ENCODE measurements at places on chromosomes 3 and 15. TPM values are rescaled to one million over a fixed set of nuclear protein-coding genes. Genes with fewer than 3 reads are reported as not detected.

DNA sequence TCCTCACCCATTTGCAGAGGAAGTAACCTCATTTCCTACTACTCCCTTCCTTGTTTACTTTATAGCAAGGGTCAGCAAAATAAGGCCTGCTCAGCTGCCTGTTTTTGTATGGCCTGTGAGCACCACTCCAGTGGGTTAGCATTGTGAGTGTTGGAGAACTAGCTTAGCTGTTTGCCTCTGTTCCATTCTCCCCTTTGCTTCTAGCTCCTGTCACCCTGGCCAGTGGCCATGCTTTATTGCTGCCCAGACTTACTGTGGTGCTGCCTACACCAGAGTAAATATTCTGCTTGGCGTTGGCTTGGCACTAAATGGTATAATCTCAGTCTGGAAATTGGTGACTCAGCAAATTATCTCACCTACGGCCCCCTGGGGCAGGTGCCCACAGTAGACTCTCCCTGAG is 8.8 kb downstream of the PDCD6IP start:
- no peak for DNase-seq

Gene LHFPL4
- total RNA-seq = 47.3 TPM

GRCh38 chr3:105915524-105915923 is 46.7 kb upstream of the CBLB start:
- DNase-seq = no peak

GRCh38 chr3:71492974-71493771 is 90.4 kb downstream of the FOXP1 start:
- no peak for DNase-seq

Gene STAB1
- total RNA-seq = 13.9 TPM

- peak; percentile 56 for DNase-seq
These were observed at the start of gene PDZRN3 for GRCh38 chr3:73624821-73625665. Gene PDZRN3, minus strand, starts transcription at chr3:73624941.

Gene STRA6
- 3.7 TPM for total RNA-seq

Gene AP3B2
- 55.8 TPM for total RNA-seq

- no peak for DNase-seq
These were observed 5.0 kb upstream of the NDUFAF1 start for GRCh38 chr15:41407341-41407740.

DNA sequence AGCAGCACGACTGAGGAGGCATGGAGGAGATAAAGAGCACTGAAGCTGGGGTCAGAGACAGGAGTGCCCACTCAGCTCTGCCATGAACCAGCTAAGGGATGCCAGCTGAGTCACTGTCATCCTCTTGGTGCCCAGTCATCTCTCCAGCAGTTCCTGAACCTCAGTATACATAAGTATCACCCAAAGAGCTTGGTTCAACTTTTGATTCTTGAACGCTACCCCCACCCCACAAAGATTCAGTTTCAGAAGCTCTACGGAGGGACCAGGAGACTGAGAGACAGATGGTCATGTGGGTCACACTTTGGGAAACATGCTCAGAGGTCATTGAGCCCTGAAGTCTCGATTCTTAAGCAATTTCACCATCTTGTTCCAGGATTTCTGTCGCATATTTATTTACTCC is 108.4 kb downstream of the ALDH1A2 start:
- DNase-seq = no peak

DNA sequence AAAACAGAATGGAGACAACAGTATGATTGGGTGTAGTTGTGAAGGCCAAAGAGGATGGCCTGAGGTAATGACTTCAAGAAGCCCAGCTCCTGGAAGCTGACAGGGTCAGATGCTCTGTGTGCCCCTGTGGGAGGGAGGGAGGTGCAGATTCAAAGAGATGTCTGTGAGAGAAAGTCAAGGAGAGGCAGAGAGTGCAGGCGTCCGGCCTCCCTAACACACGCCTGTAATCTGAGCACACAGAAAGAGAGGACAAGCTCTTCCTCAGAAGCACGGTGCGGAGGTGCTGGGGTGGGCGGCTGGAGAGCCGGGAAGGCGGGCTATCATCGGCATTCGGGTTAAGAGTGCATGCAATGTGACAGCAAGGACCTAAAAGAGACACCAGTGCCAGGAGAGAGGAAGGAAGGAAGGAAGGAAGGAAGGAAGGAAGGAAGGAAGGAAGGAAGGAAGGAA is 238.2 kb upstream of the HES1 start:
- DNase-seq = no peak

DNA sequence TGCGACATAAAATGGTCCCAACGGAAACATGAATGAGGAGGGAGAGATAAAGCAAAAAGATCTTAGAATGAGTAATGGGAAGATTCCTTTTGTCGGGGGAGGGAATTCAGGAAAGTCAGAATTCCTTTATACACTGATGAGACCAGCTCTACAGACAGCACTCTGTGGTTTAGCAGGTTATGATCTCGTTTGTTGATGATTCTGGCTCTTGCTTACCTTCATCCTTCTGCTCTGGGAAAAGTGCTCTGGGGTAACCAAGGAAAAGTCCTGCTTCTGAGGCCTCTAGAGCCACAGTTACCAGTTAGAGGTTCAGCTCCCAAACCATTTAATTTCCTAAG is 150.7 kb upstream of the NR2E3 start:
- DNase-seq = no peak

GRCh38 chr15:71114887-71115566 is at the start of gene THSD4:
Gene THSD4, plus strand, starts transcription at chr15:71115471.
- DNase-seq = peak; percentile 80

- no peak for DNase-seq
These were observed 99.4 kb upstream of the MRPL3 start for GRCh38 chr3:131602011-131602779.

GRCh38 chr3:16912400-16913263 is 27.9 kb downstream of the PLCL2 start:
- DNase-seq = no peak

DNA sequence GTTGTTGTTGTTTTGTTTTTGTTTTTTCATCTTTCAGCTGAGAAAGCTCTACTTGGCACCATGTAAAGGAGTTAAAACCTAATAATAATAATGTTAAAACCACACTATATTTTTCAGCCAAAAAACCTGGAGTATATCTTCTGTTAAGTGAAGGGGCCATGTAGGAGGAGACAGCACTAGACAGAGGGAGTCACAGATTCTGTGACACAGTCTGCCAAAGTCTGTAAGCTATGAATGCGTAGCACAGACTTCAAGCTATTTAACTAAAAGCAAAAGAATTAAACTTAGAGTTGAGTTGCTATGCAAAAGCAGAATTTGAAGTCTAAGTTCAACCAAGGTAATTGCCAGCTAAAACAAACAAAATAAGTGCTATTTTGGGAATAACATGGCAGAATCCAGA is 296.0 kb upstream of the COL8A1 start:
- DNase-seq = no peak

GRCh38 chr3:34178415-34178814 is 380.0 kb downstream of the PDCD6IP start:
- DNase-seq = no peak

DNA sequence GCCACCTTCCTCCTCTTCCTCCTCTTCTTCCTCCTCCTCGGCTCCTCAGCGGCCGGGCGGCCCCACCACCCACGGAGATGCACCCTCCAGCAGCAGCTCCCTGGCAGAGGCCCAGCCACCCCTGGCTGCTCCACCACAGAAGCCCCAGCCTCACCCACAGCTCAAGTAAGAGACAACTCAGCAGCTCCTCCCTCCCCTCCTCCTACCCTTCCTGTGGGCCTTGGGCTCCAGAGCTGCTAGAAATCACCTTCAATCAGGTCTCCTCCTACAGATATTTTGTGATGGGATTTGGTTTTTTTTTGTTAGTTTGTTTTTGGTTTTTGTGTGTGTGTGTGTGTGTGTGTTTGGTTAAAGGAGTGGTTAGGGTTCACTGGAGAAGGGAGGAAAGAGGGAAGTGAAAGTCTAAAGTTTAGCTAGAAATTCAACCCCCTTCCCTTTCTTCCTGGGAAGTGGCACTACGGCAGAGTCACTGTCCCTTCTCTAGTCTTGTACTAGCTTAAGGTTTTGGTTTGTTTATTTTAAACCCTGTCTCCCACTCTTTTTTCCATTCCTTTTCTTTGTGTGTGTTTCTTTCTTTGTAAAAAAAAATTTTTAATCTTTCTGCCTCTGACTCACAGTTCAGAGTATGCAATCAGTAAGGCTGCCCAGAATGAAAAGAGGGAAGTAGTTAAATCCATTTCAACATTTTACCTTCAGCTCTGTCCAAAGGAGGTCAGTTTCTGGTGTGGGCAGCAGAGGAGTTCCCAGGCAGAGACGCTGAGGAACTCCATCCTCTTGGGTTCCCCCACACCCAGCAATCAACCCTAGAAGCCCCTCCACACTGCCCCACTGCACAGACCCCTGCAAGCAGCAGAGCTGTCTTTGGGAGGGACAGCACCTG is 29.0 kb upstream of the TIMP4 start:
- DNase-seq = no peak

- peak; percentile 74 for DNase-seq
These were observed 70.4 kb downstream of the KLF13 start for GRCh38 chr15:31396881-31397560.

Gene POPDC2
- total RNA-seq = 0.82 TPM

GRCh38 chr3:78644847-78645246 is 1123.0 kb downstream of the ROBO1 start:
- no peak for DNase-seq

DNA sequence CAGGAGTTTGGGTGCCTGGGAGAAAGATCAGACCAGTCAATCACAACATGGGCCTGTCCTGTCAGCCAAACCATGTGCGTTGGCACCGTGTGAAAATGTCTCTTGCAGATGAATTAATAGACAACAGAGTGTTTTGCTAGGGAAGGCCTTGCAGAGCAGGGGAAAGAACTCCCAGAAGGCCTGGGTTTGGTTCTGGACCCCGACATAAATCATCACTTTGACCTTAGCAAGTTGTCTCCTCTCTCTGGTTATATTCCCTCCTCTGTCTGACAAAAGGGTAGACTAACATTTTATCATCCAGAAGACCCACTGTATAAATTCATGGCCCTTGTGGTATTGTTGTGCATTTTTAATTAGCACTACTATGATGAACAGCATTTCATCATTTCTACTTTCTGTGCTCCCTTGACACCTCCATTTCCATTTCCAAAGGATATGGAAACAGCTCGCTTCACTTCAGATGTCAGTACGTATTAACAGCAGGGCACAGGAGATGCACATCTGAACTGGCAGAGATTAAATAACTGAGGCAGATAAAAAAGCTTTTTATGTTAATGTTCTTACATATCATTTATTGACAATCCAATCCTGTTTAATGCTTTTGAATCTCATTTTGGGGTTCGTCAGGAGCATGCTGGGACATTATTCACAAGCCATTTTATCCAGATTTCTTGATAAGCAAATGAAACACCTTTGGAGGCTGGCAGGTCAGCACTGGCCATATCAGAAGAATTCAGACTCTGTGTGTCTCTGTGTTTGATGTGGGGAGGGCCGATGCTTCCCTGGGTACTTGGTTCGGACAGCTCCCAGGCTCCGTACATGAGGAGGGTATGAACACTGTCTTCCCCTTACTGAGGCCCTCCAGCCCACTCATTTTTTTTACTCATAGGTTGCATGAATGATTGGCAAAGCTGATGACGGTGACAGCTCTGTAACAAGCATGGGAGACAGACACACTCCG is 28.2 kb upstream of the IL12A start:
- DNase-seq = no peak

All from frontal cortex (tissue), 4 donors.